ENCODE measurements at places on chromosomes 13 and 19.

- no peak for DNase-seq
Observed at GRCh38 chr13:31468114-31468902, 268.5 kb downstream of the B3GLCT start.

GRCh38 chr19:10921910-10922637 lies 6.4 kb downstream of the YIPF2 start:
- no peak for DNase-seq

GRCh38 chr19:49847731-49848696 lies 2.9 kb upstream of the PTOV1 start:
- DNase-seq, result no peak

DNA sequence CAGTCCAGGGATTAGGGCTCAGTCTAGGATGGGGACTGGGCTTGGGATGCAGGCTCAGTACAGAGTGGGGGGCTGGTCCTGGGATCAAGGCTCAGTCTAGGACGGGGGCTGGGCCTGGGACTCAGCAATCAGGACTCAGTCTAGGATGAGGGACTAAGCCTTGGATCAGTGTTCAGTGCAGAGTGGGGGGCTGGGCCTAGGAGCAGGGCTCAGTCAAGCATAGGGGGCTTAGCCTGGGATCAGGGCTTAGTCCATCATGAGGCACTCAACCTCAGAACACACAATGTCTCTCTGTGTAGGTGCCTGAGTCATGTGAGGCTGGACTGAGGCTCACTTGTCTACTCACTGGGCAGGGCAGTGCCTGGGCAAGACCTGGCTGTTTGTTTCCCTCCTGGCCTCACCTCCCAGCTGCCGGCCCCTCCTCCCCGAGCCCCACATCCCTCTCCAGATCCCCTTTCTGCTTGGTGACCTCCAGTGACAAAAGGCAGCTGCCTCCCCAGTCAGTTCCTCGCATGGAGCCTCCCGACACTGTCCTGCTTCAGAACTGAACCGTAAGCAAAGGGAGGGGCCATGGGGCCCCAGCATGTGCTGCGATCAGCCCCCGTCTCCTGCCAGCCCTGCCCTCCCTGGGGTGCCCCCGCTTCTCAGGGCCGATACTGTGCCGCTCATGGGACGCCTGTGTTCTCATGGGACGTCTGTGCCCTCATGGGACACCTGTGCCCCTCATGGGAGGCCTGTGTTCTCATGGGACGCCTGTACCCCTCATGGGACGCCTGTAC lies 6.5 kb upstream of the S1PR4 start:
- DNase-seq, result no peak

- no peak for DNase-seq
Observed at GRCh38 chr19:1343041-1343440, 40.7 kb upstream of the NDUFS7 start.

GRCh38 chr19:38990949-38991697 lies 15.6 kb upstream of the FBXO17 start:
- DNase-seq, result no peak

DNA sequence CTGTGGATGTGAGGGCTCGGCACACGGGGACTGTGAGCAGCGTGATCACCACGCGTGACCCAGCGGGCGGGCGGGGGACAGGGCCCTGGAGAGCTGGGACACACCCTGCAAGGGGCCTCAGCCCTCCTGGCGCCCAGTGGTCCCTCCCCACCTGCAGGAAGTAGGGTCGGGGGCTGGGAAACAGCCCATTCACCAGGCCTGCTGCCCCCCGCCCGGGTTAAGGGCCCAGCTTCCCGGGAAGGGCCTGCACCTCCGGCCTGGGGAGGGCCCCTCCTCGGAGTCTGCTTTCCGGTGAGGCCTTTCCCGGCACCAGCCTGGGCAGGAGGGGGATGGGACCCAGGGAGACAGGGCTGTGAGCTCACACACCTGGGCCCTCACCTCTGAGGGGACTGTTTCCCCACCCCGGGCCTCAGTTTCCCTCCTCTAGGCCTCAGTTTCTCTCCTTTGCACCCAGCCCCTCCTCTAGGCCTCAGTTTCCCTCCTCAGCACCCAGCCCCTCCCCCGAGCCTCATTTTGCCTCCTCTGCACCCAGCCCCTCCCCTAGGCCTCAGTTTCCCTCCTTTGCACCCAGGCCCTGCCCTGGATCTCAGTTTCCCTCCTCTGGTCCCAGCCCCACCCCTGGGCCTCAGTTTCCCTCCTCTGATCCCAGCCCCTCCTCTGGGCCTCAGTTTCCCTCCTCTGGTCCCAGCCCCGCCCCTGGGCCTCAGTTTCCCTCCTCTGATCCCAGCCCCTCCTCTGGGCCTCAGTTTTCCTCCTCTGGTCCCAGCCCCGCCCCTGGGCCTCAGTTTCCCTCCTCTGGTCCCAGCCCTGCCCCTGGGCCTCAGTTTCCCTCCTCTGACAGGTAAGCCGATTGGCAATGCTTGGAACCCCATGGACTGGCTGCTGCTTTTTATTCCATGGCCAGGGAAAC lies 1.9 kb upstream of the MADCAM1 start:
- DNase-seq, result no peak

DNA sequence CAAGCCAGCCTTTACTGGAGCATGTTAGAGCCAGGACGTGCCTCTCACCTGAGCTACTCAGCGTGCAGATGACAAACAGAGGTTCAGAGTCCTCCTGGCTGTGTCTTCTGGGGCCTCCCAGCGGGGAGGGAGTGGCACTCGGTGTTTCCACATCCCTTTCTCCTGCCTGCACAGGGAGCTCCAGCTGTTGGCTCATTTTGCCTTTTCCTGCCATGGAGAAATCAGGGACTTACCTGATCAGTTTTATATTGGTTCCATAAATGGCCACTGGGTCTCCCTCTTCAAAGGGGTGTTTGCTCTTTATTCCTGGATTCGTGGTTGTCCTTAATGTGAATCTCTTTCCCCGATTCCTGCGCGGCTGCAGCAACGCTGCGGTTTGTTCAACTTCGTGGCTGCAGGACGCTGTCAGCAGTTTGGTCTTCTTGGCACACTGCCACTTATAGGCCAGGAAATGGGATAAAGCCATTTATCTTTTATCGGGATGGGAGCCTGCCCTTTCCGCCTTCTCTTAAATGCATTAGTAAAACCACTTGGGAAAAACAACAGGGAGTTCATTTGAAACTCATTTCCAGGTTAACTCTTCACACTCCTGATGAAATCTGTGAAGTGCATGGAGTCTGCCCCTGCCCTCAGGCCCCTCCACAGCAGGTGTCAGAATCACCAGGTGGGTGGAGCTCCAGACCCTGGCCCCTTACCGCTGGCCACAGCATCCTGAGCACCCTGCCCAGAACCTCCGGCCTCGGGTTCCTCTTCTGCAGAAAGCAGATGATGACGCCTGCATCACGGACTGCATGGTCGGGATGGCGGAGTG lies 39.8 kb upstream of the MCF2L start:
- DNase-seq, result peak; percentile 84

GRCh38 chr19:11293433-11294389 lies 2.2 kb upstream of the TSPAN16 start:
- DNase-seq, result peak; percentile 79

- peak; percentile 70 for DNase-seq
Observed at GRCh38 chr13:32031025-32031814, at the start of gene FRY. TSS of gene FRY (plus strand) at chr13:32031774. CDS start at chr13:32031796, 22 bp downstream.

DNA sequence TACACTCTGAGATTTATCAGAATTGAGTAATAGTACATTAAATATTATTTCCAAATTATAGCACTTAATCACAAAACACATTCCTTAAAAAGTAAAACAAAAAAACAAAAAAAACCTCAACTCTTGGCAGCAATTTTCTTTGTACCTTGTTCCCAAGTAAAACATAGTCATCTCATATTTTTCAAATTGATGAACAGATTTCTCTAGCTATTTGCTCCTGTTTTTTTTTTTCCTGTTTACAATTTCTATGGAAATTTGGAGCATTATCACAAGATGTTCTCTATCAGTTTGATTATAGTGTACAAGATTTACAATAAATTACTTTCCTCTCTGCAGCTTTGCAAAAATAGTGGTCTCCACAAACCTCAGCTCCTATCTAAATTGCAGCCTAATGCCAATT lies 25.0 kb downstream of the RFC3 start:
- no peak for DNase-seq

DNA sequence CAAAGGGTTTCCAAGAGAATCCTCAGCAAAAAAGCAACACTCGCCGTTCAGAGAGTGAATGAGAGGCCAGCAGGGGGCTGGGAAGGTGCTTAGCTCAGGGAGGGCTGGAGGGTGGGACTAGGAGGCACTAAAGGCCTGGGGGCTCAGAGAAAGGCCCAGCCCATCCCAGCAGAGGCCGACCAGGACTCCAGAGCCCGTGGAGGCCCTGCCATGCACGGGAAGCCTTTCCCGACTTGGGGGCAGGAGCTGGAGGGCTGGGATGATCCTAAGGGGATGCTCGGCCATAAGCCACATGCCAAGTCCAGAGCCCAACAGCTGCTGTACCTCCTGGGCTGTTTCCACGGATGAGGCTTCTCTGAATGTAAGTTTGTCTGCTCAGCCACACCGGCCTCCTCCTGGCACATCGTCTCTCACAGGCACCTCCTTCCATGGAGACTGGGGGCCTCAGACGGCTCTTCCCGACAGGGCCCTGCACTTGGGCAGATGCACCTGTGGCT lies 19.5 kb downstream of the RASA3 start:
- no peak for DNase-seq

GRCh38 chr13:45775401-45775963 lies 73.4 kb downstream of the CBY2 start:
- DNase-seq, result no peak

DNA sequence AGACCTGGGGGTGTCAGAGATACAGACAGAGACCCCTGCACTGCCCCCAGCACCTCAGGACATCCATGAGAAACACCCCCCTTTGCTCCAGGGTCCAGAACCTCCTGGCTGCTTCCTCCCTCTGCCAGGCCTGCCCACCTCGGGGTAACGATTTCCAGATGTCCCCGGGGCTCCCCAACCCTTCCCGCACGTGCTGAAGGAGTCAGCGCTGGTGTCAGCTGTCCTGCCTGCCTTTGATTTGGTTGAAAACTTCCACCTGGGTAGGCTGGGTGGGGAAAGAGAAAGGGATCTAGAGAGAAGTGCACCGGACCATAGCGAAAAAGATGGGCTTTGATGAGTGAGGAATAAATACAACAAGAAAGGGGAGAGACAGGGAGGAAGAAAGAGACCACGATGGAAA lies 1.5 kb upstream of the CGB7 start:
- DNase-seq, result no peak

- peak; percentile 34 for DNase-seq
Observed at GRCh38 chr13:80463673-80464352, 122.9 kb upstream of the SPRY2 start.

GRCh38 chr19:3047496-3048189 lies 14.7 kb downstream of the TLE5 start:
- peak; percentile 91 for DNase-seq

DNA sequence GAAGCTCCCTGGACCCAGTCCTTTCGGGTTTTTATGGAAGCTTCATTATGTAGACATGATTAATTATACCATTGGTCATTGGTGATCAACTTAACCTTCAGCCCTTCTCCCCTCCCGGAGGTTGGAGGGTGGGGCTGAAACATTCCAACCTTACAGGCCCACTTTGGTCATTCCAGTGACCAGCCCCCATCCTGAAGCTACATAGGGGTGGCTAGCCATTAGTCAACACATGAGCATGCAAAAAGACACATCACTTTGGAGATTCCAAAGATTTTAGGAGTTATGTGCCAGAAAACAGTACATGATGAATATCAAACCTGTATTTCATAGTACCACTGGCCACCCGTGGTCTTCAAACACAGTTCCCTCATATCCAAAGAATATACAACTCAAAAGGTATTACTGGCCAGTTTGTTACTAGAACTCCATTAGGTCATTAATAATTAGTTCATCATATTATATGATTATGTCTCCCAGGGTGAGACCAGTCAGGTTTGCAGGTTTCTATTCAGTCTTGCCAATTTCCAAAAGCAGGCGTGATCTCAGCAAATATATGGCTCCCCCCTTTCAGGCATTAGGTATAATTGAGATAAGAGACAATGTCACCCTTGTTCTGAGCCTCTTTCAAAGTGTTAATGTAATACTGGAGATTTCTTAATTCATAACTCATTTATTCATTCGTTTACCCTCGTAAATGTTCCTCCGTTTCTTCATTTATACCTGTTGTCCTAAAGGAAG lies 11.1 kb downstream of the PPP5C start:
- no peak for DNase-seq

- DNase-seq, result no peak
Observed at GRCh38 chr19:49338023-49338677, 2.9 kb downstream of the CD37 start.

- no peak for DNase-seq
Observed at GRCh38 chr13:110128546-110128945, 178.4 kb downstream of the COL4A1 start.

- DNase-seq, result no peak
Observed at GRCh38 chr13:20565115-20565736, 1.7 kb upstream of the IFT88 start.

DNA sequence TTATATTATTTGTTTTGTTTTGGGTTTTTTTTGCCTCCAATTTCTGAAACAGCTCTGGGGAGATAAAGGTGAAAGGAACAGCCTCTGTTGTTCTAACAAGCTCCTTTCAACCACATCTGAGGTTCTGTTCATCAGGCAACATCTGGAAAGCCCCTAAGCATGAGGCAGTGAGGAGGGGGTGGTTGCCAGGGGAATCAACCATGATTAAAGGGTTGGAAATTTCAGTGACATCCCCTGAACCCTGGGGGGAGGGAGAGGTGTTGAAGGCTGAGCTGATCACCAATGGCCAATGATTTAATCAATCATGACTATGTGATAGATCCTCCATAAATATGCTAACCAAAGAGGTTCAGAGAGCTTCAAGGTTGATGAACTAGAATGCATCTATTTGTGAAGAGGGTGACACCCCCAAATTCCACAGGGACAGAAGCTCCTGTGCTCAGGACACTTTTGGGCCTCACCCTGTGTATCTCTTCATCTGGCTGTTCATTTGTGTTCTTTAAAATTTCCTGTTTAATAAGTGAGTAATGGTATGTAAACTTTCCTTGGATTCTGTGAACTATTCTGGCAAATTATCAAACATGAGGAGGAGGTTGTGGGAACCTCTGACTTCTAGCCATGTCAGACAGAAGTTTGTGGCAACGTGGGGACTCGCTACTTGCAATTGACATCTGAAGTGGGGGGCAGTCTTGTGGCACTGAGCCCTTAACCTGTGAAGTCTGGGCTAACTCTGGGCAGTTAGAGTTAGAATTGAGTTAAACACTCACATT lies 221.3 kb downstream of the NHLRC3 start:
- no peak for DNase-seq

GRCh38 chr19:46744005-46744691 lies 1.7 kb upstream of the FKRP start:
- no peak for DNase-seq

GRCh38 chr19:15672580-15673175 lies at the start of gene CYP4F12:
TSS of gene CYP4F12 (plus strand) at chr19:15673087. CDS start at chr19:15673530, 443 bp downstream.
- DNase-seq, result no peak

- DNase-seq, result no peak
Observed at GRCh38 chr13:113596321-113597200, 12.0 kb downstream of the TFDP1 start.

- peak; percentile 26 for DNase-seq
Observed at GRCh38 chr13:92187378-92187989, 789.1 kb downstream of the GPC5 start.

DNA sequence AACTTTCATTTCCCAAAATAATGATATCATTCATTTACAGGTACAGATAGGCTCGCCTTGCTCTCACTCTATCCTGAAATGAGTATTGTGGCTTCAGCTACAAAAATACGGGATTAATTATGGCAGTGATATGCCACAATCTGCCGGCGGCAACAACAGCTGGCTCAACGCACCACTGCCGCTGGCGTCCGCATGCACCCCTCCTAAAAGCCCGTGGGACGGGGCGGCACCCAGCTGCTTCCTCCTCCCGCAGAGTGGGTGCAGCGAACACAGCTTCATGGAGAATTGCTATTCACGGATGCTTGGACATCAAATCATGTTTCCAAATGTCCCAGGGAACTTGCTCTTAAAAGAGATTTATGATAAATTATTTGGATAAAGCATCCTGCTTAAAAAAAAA lies 266.8 kb downstream of the TEX29 start:
- no peak for DNase-seq

GRCh38 chr13:35600137-35600536 lies 123.6 kb upstream of the MAB21L1 start:
- no peak for DNase-seq

All from COR-L47 (cell line).